ENCODE measurements at places on chromosomes 5 and 9. TPM values are rescaled to one million over a fixed set of nuclear protein-coding genes. Genes with fewer than 3 reads are reported as not detected.

Gene PTPRD
- 1.6 TPM for total RNA-seq

Gene PCDHB13
- not detected for total RNA-seq

Gene TOMM5
- total RNA-seq: 194 TPM

Gene ADAMTS6
- total RNA-seq: 22.0 TPM

Gene TSPAN17
- 36.1 TPM for total RNA-seq

Gene ZNF354B
- 2.4 TPM for total RNA-seq
